ENCODE measurements at places on chromosomes 6 and 20.

DNA sequence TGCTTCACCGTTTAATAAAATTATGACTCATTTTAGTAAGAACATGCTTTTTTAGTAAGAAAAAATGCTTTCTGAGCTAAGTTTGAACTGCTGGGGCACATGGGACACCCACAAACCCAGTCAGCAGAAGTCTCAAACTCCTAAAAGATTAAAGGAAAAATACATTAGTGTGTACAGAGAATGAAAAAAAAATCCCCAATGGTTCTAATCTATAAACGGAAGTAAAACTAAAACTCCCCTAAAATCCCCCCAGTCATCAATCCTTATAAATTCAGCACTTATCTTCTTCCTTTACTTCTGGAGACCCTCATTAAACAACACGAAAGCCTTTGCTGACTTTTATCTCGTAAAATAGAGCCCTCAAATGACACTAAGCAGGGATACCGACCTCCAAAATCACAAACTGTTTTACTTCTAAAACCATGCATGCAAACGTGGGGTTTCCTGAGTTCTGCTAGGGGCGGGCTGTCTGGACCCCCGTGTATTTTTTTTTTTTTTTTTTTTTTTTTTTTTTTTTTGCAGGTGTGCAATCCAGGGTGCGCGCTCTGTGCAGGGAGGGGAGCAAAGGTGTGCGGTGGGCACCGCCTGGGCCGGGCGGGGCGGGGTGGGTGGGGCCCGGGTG, 1.1 kb upstream of the MYB start:
- no peak for DNase-seq

GRCh38 chr6:90202156-90202555, 94.5 kb downstream of the BACH2 start:
- no peak for DNase-seq

DNA sequence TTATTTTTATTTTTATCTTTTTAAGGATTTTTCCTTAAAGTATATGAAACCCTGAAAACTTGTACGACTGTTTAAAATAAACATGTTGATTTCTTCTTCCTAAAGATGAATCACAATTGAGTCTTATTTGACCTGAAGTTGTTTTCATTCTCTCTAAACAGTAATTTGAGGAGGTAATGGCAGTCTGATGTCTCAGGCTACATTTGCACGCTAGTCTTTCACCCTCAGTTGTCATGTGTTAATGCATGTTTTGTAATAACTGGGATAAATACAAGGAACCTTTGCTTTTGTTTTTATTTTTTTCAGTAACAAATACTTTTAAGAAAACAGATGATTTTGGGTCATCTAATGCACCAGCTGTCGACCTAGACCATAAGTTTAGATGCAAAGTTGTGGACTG, 55.2 kb downstream of the SCAND1 start:
- DNase-seq: no peak

DNA sequence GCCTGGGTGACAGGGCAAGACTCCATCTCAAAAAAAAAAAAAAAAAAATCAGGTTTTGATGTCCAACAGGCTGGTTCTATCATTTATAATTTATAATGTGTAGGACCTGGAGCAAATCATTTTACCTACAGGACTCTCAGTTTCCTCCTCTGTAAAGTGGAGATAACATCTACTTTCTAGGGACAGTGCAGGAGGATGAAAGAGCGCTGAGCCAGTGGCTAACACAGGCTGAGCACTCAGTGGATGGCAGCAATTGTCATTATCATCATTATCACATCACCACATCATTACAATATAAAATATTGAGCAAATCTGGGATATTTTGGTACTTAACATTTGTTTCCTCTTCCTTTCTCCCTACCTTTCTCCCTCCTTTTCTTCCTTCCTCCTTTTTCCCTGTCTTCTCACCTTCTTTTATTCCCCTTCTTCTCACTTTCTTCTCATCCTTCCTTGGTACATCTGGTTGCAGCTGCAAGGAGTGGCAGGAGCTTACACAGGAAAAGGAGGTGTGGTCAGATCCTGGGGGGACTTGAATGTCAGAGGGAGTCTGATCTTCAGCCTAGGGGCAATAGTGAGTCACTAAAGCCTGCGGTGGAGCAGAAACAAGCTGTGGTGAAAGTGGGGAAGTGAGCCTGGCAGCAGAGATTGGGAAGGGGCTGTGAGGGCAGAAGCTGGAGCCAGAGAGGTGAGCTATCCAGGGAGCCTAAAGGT, 24.6 kb upstream of the CTNNBL1 start:
- no peak for DNase-seq

DNA sequence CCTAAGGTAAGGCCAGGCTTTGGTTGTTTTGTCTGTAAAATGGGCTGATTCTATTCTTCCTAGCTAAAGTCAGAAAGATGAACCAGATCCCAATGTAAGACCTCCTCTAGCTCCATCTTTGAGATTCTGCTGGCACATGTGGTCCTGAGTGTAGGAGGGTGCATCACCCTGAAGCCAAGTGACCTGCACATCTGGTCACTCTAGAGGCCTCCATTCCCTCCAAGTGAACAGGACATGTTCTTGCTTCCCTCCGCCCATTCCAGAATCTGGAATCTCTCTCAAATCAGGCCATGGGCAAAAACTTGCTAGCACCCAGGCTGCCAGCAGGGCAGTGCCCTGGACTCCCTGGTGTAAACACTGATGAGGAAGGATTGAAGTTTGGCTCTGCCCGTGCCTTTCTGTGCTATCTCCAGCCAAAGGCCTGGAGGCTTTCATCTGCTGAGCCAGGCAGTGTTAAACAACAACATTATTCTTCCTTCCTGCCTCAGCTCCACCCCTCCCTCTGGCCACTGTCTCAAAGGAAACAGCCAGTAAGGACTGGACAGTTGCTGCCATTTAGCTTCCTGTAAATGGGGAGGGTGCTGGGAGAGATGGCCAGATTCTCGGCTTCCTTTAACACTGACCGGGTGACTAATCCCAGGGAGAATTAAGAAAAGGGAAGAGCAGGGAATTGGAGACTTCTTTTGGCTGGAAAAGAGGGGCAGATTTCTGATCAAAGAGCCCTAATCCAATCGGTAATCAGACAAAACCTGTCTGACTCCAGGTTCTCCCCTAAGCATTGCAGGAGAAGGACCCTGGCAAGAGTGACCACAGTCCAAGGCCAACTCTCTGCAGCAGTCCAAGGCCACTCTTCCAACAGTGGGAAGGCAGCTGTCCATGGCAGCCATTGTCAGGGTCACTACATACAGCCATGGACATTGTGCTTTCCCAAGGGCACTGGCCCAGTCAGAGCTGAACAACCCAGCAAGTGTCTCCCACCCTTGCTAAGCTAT, 19.5 kb upstream of the ADGRF1 start:
- no peak for DNase-seq

- no peak for DNase-seq
Measured at GRCh38 chr20:53805895-53806384, 212.3 kb upstream of the ZNF217 start.

DNA sequence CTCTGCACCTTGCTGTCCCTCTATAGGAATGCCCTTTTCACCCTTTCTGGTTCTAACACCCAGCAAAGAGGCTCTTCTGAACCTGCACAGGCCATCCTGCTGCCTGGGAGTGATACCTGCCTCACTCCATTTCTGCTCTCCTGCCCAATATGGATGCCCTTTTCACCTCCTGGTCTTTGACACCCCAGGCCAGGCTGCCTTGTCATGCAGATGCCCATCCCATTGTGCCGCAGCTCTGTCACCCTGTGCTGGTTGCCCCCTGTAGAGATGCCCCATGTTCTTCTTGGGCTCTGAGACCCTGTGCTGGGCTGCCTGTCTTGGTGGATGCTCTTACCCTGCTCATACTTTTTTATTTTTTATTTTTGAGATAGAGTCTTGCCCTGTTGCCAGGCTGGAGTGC, 95.3 kb downstream of the CDKAL1 start:
- no peak for DNase-seq

GRCh38 chr6:44804546-44805159, 417.1 kb downstream of the CDC5L start:
- DNase-seq: no peak

DNA sequence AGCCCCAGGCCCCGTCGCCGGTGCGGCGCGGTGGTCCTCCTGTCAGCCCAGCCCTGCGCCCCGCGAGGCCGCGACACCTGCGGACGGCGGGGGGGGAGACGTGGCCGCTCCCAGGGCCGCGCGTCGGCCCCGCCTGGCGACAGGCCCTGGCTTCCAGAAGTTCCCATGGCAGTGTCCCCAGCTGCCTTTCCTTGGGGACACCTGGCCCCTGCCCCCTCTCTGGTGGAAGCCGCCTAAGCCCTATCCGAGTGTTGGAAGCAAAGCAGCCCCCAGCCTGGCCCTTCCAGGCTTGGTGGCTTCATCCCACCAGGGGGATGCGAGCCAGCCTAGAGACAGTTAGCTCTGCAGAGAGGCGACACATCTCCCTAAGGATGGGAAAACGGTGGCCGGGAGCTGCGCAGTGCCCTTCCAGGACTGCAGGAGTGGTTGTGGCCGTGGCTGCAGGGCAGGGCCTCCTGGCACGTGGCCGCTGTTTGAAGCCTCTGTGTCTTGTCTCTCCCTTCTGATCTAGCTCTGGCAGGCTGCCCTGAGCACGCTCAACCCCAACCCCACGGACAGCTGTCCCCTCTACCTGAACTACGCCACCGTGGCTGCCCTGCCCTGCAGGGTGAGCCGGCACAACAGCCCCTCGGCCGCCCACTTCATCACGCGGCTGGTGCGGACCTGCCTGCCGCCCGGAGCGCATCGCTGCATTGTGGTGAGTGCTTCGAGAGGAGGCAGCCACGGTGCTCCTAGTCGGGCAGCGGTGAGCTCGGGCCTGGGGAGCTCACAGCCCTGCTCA, 816 bp downstream of the NPEPL1 start:
- DNase-seq: peak; percentile 73

DNA sequence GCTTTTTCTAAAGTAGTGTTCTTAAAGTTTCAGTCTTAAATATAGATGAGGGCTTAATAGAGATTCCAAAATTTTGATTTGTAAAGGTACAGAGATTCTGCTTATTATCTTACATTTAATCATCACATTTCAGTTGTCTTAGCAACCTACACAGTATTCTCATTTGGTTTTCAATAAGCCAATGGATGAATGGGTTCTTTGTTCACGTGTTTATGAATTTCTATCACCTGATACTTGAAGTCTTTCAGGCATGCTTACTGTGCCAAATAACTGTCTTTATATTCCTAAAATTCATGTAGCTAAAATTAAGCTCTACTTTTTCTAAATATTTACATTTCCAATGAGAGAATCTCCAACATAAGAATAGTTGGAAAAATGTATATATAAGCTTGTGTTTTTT, 152.7 kb downstream of the EYA4 start:
- no peak for DNase-seq

DNA sequence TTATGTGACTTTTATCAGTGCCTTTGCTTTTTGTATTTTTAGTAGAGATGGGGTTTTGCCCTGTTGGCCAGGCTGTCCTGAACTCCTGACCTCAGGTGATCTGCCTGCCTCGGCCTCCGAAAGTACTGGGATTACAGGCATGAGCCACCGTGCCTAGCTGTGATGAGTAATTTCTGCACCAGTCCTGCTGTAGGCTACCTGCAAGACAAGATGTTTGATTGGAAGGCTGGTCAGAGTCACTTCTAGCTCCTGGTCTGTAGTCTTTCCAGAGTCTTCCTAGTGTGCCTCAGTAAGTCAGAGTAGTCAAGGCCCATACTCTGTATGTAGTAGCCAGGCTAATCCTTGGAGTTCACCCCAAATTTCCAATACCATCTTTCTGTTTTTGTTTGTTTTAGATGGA, 8.9 kb downstream of the TIAM2 start:
- DNase-seq: no peak

DNA sequence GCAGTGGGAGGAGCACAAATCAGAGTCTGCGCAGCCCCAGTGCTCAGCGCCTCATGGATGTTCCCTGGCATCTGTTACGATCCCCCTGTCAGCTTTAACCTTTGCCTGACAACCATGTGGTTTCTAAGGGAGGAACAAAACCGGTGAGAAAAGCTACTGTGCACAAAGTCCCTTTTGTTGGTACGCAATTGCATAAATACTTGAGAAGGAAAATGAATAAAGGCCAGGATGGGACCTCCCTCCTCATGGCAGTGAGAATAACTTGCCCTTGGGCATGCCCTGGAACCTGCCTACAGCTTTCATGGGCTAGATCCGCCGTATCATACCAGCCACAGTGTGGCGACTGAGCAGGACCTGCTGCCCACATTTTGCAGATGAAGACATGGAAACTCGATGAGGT, 81.0 kb downstream of the RIN2 start:
- no peak for DNase-seq

DNA sequence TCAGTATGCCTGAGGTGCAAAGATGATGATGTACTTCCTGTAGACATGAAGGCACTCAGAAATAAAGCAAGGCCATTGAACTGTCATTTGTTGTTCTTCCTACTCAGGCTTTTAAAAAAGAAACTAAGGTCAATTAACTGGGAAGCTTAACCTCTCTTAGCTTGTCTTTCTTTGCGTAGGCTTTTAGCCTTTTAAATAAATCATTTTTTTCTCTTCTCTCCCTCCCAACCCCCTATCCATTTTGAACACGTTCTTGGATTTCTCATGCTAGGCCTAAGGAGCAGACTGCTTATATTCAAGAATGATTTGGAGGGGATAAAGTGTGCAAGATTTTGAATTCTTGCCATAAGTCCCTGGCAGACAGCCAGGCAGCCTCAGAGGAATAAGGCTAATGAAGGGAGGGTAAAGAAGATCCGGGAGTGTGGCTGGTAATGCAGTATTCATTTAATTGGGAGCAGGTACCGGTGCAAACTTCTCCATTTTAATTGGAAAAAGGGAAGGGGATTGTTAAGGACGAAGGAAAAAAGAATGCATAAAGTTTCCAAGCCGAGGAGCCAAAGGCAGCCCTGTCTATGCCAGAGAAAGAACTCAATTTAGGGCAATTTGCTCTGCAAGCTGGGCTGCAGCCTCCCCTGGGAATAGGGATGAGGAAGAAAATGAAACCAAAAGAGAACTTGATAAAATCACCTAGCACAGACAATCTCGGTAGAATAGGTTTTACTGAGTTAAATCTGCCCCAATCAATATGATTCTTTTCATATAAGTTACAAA, 343.8 kb upstream of the MMS22L start:
- no peak for DNase-seq

GRCh38 chr6:1950631-1951030, 294.8 kb downstream of the GMDS start:
- DNase-seq: no peak

Data from coronary artery (tissue), 2 donors.